Stimulated activated CD8-positive, alpha-beta memory T cell treated with anti-CD3 and anti-CD28 coated beads, Interleukin-2, amount 100 ng/mL, for 1 hour (primary cell): ENCODE measurements at places on chromosomes 5 and 9.
A peak's percentile ranks its signal among the peaks of the same experiment; 100 is the strongest.

GRCh38 chr5:125311743-125312142 is 565.3 kb upstream of the ZNF608 start:
- no peak for DNase-seq

DNA sequence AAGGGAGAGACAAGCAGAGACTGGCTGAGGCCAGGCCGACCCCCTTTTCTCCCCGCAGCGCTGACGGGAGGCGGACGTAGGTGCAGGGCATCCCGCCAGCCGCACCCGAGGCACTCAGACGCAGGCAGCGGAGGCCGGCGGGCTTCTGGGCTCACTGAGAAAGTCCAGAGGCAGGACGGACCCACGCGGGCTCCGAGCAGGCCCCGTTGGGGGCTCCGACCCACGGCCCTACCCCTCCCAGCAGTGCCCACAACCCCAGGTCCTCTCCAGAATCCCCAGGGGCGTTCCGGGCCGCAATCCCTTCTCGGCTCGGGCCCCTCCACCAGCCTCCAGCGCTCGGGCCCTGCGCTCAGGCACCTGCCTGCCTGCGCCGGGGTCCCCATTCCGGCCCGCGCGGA is 543 bp downstream of the MTMR12 start:
- DNase-seq, result peak; percentile 13

GRCh38 chr9:94867842-94868312 is 141.4 kb downstream of the AOPEP start:
- DNase-seq, result no peak

- no peak for DNase-seq
These were observed 72.5 kb downstream of the AP3B1 start for GRCh38 chr5:78221964-78222451.

DNA sequence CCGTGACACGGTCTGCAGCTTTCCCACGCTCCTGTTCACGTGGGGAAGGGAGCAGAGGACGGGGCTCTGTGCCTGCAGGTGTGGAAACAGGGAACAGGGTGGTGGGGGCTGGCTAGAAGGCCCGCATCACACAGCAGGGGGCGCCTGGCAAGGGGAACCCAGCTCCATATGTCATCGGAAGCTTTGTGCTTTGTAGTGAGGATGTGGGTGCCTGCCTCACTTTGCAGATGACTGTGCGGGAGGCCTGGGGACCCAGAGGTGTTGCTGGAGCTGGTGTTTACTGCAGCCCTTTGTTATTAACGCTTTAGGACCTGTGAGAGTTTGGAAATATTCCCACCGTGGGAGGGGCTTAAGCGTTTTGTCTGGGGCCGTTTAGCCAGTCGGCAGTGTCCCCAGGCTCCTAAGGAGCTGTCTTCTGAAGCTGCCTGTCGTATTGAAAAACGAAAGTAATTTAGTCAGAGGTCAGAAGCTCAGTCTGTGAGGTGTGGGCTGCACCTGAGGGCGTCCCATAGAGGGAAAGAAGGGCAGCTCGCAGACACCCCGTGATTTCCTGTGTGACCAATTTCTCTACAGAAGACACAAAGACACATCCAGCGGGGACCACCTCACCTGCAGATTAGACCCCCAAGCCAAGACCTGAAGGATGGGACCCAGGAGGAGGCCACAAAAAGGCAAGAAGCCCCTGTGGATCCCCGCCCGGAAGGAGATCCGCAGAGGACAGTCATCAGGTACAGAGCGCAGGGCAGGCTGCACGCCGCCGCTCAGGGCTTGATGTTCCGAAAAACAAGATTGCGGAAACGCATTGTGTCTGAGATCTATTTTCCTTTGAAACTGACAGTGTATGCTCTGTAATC is 9.1 kb downstream of the MAN1B1 start:
- peak; percentile 74 for DNase-seq

- no peak for DNase-seq
These were observed 9.8 kb downstream of the SECISBP2 start for GRCh38 chr9:89328064-89328463.

DNA sequence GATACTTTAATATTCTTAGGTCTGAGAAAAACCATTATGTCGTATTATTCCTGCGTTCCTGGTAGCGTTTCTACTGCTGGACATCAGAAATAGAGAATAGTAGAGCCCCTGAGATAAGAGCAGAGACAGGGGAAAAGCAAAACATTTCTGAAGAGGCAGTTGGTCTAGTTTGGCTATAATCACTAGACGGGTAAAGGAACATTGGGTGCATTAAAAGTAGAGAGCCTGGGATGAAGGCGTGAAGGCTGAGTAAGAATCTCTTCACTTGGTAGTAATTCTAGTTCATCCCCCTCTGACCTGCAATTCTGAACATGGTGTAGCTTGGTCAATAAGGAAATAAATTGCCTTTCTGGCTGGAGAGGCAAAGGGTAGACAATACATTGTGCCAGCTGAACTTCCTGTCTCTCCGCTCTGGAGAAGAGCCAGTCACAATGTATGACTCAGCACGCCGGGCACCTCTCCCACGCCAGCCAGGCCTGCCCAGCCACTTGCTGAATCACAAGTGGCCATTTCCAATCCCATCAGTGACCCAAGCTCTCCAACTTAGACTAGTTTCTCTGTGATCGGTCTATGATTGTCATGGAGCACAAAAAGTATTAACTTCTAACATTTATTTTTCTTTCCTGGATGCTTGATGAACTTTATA is 75.4 kb downstream of the STK32A start:
- no peak for DNase-seq

GRCh38 chr5:153807801-153808200 is 230.9 kb downstream of the FAM114A2 start:
- DNase-seq, result no peak
